NAMALWA (cell line): ENCODE measurements at places on chromosomes 6 and 20.

GRCh38 chr6:153081914-153082313 is 49.2 kb downstream of the RGS17 start:
- DNase-seq, result no peak

- no peak for DNase-seq
These were observed 196.0 kb downstream of the MAFB start for GRCh38 chr20:40493071-40493470.

- DNase-seq, result no peak
These were observed 7.1 kb upstream of the TCP11 start for GRCh38 chr6:35148167-35148741.

GRCh38 chr20:31642837-31643236 is 5.1 kb downstream of the COX4I2 start:
- no peak for DNase-seq

DNA sequence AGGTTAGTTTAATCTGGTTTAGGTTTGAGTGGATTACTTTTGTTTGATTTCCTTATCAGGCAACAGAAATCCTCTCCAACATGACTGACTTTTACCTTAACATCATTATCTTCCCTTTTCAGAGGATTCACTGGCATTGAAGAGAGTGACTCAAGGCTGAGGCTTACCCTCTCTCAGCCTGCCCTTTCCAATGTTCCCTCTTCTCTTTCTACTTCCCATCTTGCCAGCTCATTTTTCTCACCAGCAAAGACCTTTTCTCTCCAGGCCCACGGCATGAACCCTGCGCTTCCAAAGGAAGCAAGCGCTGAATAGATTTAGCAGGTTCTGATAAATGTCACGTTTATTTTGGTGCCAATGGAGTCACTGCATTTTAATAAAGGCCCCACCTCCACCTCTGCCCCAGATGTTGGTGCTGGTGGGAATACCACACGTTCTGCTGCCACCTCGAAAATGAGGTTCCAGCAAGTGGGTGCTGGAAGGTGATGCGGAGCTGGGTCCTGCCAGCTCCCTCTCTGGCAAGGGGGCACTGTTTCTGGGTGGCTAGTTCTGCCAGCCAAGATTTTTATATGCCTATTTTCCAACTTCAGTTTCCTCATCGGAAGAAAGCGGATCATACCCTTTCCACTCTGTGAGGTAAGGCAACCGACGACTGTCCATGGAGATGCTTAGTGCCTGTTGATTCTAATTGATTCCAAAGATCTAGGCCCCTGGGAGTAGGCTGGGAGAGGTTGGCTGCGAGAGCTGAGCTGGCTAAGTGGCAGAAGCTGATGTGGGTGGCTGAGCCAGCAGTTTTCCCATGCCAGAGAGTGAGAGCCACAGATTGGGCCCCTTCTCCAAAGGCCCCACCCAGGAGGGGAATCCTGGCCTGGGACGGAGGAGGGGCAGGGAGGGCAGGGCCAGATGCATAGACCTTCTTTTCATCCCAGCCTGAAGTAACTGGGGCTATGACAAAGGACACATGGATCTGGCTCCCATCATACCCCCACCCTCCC is 87.7 kb upstream of the MAFB start:
- no peak for DNase-seq
